ENCODE measurements at places on chromosomes 11 and 22. TPM values are rescaled to one million over a fixed set of nuclear protein-coding genes. Genes with fewer than 3 reads are reported as not detected.

GRCh38 chr11:111230122-111230465 is 15.4 kb upstream of the POU2AF2 start:
- H3K36me3 ChIP-seq = no peaks in the 10 kb centered on the region
- H3K27ac ChIP-seq = no peak overlapping the region
- no peaks in the 10 kb centered on the region for H3K27me3 ChIP-seq
- no peaks in the 10 kb centered on the region for H3K4me1 ChIP-seq
- no peak overlapping the region for H3K4me3 ChIP-seq

DNA sequence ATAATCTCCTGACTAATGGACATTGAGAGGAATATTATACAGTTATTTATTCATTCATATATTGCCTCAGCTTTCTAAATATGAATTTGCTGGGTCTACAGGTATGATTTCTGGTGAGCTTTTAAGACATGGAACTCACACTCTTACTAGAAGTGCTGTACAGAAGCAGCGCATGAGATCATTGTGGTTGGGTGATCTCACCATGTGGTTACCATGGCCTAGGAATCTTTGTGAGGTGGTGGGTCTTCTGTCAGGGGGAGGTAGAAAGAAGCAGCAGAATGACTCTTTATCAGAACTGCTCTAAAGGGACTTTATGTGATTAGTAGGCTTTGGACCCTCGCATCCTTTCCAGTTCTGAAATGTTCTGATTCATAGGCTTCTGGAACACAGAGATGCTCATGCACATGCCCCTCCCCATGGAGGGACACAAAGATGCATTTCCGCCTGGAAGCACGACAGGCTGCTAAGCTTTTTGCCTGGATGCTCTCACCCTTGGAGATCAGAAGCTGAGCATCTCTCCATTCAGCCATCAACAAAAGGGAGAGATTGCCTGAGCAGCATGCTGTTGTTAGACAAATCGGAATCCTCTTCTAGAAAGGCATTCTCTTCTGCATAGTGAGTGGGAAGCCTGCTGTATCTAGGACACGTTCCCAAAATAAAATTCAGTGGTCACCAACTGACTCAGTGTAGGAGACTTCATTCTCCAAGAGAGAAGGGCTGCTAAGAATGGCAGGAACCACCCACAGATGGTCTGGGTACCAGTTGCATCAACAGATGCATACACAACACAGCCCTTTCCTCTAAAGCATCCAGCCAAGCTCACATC is 51.3 kb downstream of the KIRREL3 start:
- no peaks in the 10 kb centered on the region for H3K27me3 ChIP-seq
- H3K27ac ChIP-seq = no peak overlapping the region
- H3K4me3 ChIP-seq = no peak overlapping the region
- no peak for DNase-seq
- H3K36me3 ChIP-seq = no peaks in the 10 kb centered on the region

DNA sequence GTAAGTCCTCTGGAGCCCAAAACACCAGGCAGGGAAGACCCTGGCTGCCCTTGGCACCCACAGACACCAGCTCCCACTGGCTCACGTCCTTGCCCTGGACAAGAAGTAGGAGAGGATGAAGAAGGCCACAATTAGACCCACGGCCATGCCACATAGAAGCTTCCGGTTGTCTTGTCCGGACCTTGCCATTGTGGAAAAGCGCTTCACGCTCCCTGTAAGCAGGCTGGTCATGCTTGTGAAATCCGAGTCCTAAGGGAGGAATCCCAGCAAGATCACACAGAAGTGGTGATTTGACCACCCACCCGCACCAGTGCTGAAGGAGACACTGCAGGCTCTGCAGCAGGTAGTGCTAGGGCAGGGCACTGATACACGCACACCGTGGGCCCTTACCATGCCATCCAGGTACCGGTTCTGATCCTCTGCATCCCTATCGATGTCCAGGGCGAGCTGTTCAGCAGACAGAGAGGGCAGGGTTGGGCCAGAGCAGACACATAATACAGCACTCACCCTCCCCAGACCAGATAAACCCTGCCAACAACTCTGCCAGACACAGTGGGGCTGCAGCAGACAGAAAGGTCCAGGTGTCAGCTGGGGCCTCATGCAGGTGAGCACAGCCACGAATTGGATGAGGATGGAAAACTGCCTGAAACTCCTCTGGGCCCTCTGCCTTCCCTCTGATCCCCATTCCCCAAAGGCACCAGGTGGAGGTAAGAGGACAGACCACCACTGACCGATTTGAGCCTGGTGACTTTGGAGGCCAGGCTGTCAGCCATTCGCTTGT is 1.8 kb downstream of the BET1L start:
- H3K27ac ChIP-seq = no peak overlapping the region
- DNase-seq = no peak
- peaks cover 15% of the 10 kb centered on the region for H3K36me3 ChIP-seq
- H3K4me1 ChIP-seq = no peaks in the 10 kb centered on the region

- no peak overlapping the region for H3K27ac ChIP-seq
- no peaks in the 10 kb centered on the region for H3K36me3 ChIP-seq
- H3K4me3 ChIP-seq = no peak overlapping the region
- H3K4me1 ChIP-seq = no peaks in the 10 kb centered on the region
These were observed 9.5 kb downstream of the RBMXL2 start for GRCh38 chr11:7098235-7098832.

DNA sequence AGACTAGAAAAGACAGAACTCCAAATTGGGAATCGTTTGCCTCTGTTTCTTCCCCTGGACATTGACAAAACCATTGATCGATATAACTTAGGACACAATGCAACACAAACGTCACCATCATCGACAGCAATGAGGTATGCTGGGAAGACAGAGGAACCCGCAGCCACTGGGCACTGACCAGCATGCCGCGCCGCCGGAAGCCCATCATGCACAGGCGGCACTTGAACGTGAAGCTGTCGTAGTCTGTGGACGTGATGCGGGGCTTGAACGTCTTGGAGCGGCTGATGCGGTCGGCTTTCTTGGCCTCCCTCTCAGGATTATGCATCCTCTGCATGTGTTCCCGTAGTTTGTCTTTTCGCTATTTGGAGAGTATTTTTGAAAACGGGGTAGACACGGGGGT is 23.0 kb upstream of the NFRKB start:
- DNase-seq = no peak
- no peak overlapping the region for H3K4me3 ChIP-seq
- H3K27ac ChIP-seq = no peak overlapping the region
- no peaks in the 10 kb centered on the region for H3K4me1 ChIP-seq

DNA sequence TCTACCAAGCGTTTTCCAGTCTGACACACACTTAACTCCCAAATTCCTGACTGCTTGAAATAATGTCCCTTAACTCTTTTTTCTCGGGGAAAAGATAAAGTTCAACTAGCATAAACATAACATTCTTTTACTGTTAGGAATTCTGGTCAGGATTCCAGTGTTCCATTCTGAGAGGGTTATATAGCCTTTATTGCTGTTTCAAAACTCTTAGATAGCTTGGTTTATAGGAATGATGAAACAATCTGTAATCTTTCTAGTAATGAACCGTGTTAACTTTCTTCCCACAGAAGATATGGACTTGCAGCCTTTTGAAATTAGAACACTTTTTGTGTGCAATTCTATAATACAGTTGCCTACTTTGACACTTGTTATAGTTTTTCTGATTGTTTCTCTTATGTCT is 8.6 kb downstream of the REXO2 start:
- no peaks in the 10 kb centered on the region for H3K27me3 ChIP-seq
- H3K27ac ChIP-seq = no peak overlapping the region
- H3K4me3 ChIP-seq = no peak overlapping the region

DNA sequence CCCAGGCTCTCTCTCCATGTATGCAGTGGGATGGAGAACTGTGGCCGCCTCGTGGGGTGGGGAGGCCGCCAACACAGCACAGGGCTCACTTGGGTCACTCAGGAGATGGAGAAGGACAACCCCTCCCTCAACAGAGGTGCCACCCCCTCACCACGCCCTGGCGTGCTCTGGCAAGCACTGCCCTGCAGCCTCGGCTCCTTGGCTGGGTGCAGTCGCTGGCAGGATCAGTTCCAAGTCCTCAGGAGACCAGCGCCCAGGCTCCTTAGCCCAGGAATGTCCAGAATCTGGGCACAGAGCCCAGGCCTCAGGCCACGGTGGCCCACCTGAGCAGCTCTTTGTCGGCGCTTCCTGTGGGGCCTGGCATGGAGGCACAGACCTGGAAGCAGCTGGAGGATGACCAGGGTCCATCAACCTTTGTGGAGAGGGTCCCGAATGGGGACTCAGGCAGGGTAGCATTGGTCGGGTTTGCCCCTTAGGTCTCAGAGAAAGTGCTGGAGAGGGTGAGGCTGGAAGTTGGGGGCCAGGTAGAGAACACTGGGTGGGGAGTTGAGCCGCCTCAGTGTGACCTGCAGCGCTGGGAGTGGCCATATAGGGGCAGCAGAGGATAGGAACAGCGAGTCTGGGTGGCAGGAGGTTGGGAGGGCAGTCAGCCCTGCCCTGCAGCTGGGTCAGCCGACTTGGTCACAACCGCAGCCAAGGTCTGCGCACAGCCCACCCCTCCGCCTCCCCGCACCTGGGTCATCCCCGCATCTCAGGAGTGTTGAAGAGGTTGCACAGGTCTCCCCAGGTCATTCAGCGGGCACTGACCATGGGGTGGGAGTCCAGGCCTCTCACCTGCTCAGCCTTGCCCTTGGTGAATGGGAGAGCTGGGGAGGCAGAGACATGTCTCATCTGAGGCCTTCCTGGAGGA is 8.2 kb downstream of the SUSD2 start:
- H3K36me3 ChIP-seq = no peaks in the 10 kb centered on the region
- H3K4me1 ChIP-seq = no peaks in the 10 kb centered on the region
- no peaks in the 10 kb centered on the region for H3K27me3 ChIP-seq
- no peak overlapping the region for H3K27ac ChIP-seq

DNA sequence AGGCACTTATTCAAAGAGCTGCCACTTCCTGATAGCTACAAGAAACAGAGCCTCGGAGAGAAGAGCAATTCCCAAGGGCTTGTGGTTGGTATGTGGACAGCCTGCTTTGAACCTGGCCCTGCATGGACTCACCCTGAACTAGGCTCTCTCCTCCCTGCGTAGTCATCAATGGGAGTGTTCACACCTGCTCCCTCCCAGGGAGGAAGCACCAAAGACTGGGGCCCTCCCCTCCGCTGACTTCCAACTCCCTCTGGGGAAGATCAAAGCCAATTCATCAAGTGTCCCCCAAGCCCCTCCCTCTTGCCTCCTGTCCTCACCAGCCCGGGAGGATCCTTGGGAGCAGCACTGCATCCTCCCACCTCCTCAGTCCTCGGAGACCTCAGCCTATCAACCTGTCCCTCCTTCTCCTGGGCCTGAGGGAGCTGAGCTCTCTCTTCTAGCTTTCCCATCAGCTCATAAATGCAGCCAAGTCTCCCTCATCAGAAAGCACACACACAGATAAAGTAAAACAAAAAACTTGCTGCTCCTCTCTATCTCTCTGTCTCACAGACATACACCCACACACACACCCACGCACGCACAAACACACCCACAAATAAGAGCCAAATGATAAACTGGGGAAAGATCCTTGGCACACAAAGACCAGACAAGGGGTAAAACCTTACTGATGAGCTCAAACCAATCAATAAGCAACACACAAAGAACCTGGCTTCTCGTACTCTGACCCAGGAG is 3.3 kb downstream of the A4GALT start:
- peaks cover 8% of the 10 kb centered on the region for H3K4me1 ChIP-seq
- no peak overlapping the region for H3K4me3 ChIP-seq
- no peak overlapping the region for H3K27ac ChIP-seq
- H3K36me3 ChIP-seq = no peaks in the 10 kb centered on the region
- no peaks in the 10 kb centered on the region for H3K27me3 ChIP-seq

Gene MS4A14
- not detected for total RNA-seq

Gene CHADL
- 1.3 TPM for total RNA-seq

Gene KDM2A
- 85.9 TPM for total RNA-seq

Gene TMPRSS4
- total RNA-seq = not detected

Gene MPZL2
- total RNA-seq = 0.55 TPM

Measured in H9 (cell line).